ENCODE measurements at places on chromosomes 6 and 20.

- DNase-seq: no peak
These were observed 42.5 kb downstream of the SLC2A4RG start for GRCh38 chr20:63782051-63782471.

DNA sequence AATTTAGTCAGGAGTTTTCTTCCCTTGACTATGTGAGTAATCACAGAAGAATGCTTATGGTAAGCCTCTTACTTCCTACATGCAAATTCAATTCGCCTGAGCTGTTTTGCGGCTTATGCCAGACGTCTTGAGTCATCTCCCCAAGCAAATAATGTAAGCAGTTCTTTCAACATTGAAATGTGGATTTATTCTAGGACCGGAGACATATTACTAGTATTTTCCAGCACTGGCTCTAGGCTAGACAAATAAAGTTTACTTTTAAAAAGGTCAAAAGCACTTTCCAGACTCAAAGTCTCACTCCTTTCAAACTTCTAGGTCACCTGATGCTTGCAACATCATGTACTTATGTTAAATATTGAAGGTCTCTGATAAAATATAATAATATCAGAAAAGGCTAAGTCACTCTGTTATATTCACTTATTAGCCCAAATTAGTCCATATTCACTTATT is 38.1 kb upstream of the NOX3 start:
- DNase-seq: no peak

GRCh38 chr20:37850724-37851355 is 52.1 kb upstream of the VSTM2L start:
- no peak for DNase-seq

DNA sequence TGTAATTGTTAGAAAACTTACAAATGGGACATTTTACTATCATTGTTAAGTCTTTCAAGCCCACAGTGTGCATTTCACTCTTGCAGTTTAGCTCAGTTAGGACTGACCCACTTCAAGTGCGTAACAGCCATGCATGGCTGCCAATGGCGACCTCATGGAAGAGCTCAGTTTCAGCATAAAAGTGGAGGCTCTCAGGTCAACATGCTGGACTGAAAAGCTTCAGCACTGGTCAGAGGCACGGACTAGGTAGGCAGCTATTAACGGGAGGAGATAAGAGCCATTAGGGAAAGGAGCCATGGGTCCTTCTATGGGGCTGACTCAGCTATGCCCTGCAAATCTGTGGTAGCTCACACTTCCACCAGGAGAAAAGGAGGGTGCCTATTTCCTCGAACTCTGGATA is 101.8 kb downstream of the TTLL2 start:
- no peak for DNase-seq

DNA sequence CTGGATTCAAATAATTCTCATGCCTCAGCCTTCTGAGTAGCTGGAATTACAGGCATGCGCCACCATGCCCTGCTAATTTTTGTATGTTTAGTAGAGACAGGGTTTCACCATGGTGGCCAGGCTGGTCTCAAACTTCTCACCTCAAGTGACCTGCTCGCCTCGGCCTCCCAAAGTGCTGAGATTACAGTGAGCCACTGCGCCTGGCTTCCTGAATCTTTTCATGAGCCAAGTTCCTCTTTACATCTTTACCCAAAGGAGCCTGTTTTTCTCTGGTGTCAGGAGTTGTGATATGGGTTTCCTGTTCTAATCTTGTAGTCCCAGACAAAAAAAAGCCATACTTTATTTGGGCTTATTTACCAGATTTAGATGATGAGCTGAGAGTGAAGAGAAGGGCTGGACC is 34.4 kb downstream of the PCNA start:
- no peak for DNase-seq

- no peak for DNase-seq
These were observed 82.8 kb downstream of the CD40 start for GRCh38 chr20:46200582-46201570.

DNA sequence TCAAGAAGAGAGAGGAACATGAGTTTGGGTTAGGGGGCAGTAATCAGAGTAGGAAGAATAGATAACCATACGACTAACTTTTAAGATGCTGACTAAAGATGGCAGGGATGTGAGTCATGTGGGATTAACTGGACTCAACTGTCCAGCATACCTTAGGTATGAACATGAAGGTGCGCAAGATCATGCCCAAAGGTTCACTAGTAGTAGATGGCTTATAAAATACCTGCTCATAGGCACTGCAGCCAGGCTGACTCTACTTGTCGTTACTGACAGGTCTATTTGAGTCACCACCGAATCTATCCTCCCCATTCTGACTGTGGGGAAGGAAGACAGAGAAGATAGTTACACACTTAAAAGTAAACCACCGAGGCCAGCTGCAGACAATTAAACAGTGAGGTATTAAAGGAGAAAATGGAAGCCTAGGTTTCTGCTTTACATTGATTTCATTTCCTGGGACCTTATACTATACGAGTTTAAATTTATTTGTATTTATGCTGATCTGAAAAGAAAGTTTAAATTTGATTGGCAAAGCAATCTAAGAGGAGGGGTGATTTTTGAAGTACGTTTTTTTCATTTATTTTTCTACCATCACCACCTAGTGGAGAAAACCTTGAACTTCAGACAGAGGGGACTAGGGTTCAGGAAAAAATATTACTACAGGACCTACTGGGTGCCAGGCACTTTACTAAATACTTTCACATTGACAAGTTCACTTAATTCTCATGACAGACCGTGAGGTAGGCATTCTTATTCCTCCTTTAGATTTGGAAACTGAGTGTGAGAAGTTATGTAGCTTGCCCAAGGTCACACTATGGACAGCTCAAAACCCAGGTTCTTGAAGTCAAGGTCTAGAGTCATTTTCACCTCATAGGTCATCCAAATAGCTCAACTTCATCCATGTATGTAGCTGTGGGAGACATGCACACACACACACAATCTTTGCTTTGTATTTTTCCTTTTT is 4.0 kb upstream of the WRNIP1 start:
- no peak for DNase-seq

- no peak for DNase-seq
These were observed 66.7 kb downstream of the CD164 start for GRCh38 chr6:109315341-109316110.

DNA sequence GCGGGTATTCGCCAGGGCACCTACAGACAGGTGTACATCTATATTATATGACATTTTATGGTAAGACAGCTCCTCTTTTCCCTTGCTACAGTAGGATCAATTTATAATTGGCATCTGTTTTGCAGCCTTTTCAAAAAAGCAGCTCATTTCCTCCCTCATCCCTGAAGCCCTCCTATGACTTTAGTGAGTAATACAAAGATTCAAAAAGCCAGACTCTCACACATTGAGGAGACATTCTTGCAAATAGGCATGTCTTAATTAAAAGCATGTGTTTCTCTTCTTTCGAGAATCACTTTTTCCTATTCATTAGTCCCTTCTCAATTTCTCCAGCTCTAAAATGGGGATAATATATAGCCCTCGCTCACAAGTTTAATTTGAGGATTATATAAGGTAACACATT is 283.4 kb downstream of the TBC1D7 start:
- DNase-seq: no peak

DNA sequence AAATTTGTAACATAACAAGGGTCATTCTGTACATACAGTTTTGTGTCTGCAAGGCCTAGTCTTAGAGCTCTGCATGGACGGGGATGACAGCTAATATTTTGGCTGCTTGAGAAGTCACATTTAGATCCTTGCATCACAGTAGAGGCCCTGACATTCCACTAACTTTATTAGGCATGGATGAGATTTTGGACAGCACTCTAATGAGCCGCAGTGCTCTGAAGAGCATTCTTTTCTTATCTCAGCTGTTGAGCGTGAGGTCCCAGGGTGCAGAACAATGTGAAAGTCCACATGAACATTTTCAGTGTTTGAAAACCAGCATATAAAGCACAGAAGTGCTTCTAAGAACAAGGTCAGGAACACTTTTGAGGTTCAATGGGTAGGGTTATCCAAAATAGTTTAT is 58.9 kb downstream of the IPCEF1 start:
- DNase-seq: no peak

DNA sequence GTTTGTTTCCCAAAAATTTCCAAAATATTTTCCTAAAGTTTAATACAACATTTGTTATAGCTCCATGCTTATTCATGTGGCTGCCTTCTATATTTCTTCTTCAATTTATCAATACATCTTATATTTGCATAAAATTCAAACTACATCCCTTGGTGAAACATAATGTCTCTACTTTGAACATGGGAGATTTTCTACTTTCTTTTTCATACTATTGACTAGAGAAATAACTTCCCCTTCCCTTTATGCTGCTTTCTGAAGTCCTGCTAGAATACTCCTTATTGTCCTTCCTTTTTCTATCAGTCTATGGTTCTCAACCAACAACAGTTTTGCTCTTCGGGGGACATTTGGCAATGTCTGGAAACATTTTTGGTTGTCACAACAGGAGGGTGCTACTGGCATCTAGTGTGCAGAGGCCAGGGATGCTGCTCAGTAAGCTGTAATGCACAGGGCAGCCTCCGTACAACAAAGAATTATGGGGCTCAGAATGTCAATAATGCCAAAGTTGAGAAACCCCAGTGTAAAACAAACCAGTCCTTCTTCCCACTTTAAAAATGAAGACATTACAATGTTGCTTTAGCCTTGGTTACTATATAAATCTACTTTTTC is 29.9 kb downstream of the MKKS start:
- DNase-seq: no peak

GRCh38 chr6:79173378-79173777 is 61.1 kb downstream of the HMGN3 start:
- DNase-seq: no peak

DNA sequence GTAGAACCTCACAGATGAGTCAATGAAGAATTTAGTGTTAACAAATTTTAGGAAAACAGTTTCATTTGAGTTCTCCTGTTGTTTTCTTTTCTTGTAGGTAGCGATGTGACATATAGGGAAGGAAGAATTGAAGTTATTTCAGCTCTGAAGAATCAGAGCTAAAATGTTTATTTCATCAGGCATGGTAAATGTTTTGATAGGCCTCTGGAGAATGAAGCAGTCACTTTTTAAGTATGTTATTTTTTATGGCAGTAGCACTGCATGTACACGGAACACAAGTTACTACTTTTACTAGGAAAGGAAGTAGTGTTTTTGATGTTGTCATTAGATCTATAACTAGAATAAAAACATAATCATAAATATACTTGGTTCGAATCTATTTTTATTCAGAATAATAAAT is 1357.3 kb upstream of the CITED2 start:
- DNase-seq: no peak

DNA sequence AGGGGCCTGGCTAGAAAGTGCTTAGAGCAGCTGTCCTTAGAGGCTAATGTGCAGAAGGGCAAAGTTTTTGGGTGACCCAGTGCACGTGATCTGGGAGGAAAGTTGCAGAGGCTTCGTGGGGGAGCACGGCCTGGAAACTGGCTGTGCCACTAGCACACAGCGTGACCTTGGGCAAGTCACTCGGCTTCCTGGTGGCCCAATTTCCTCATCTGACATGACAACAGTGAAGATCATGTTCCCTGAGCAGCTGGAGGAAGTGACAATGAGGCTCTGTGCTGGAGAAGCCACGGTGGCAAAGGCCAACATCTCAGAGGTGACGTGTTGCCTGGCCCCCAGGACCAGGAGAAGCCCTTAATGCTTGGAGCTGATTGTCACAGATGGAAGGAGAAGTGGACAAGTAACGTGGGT is 99.5 kb downstream of the FOXC1 start:
- no peak for DNase-seq

DNA sequence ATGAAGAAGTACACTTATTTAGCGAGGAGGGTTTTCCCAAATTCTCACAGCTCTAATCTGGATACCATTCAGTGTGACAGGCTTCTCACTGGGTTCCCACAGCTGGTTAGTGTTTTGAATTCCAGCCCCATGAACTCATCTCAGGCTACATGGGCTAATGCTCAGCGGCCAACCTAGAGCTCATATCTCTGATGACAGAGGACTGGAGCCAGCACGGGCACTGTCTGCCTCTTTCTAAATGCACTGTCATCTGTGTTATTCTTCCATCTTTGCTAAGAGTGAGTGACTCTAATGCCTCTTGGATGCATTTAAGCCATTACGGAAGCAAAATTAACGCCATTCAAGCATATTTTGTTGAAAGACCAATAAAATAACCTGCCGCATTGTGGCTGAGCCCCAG is 308.9 kb upstream of the JAG1 start:
- DNase-seq: no peak

- DNase-seq: no peak
These were observed 27.5 kb downstream of the CAPN11 start for GRCh38 chr6:44185953-44186634.

DNA sequence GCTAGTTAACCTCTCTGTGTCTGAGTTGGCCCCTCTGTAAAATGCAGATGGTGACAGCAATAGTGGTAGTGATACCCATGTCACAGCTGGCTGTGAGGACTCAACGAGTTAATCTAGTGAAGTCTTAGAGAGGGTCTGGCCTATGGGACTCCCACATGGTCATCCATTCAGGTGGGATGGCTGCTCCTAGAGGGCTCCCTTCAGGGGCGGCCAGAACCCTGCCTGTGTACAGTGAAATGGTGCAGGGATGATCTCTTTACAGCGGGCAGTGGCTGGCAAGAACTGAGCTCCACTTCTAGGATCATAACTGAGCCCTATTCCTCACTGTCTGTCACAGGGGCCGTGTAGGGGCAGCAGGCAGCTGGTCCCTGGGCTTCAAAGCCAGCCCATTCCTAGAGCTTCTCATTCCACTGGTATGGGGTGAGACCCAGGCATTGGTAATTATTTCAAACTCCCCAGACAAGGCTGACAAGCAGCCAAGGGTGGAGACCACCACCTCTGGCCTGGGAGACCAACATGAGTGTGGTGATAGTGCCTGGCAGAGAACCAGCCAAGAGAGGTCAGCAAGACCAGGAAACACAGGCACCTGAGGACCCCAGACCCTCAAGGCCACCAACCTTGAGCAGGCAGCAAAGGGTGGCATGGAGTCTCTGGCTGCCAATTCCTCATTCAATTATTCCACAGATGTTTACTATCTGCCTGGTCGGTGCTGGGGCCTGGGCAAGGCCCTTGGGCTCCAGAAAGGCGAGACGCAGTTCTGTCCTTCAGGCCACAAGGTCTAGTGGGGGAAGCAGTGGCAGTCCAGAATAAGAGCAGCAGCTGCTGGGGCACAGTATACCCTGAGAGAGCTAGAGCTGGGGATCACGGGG is 103.4 kb downstream of the MRPL14 start:
- DNase-seq: no peak

GRCh38 chr6:21678990-21679389 is 85.4 kb downstream of the SOX4 start:
- no peak for DNase-seq

DNA sequence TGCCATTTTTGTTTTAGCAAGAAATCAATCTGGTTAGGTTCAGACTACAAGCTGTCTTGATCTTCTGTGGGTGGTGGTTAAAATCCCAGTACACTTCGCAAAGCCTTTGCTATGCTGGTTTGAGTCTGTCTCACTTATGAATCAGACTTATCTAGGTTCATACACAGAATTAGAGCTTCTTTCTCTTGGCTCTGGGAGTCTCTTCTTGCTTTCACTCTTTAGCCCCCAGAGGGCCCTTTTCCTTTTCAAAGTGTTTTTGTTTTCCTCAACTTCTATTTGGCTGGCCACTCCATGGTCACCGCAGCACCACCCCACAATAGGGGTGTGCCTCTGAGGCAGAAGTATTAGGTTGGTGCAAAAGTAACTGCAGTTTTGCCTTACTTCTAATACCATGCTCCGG is 21.3 kb downstream of the ECI2 start:
- DNase-seq: no peak
